ENCODE measurements at places on chromosomes 16 and 17.

- DNase-seq: no peak
These were observed 2.1 kb downstream of the RHBDL3 start for GRCh38 chr17:32267690-32268205.

GRCh38 chr16:67181346-67181745 is 2.4 kb downstream of the MATCAP1 start:
- no peak for DNase-seq

DNA sequence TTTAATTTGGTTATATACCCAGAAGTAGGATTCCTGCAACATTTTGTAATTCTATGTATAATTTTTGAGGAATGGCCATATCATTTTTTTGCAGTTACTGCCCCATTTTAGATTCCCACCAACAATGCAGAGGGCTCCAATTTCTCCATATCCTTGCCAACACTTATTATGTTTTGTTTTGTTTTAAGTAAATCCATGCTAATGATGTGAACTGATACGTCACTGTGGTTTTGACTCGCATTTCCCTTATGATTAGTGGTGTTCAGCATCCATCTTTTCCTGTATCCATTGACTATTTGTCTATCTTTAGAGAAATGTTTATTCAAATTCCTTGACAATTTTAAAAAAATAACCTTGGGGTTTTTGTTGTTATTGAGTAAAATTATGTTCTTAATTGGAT is 826.4 kb downstream of the CDH11 start:
- DNase-seq: no peak

DNA sequence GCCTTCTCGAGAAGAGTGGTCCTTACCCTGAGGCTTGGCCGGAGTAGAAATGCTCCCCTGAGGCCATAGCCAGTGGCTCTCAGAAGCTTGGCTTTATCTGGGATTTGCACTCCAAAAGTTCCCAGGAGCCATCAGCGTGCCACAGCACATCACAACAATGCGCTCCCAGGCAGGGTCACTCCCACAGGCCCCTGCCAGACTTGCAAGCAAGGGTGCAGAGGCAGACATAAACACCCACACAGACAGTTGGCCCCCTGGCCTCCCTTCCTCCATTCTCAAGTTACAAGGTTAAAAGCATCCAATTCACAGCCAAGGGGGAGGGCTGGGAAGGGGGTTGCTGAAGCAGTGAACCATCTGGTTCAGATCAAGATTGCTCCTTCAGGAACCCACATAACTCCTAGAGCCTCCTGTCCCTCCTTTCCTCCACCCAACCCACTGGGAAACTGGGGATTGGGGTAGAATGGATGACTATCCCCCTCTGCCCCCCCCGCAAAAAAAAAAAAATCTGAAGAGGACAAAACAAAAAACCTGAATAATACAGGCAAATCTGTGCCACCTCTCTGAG is 1.8 kb downstream of the ST3GAL2 start:
- no peak for DNase-seq

DNA sequence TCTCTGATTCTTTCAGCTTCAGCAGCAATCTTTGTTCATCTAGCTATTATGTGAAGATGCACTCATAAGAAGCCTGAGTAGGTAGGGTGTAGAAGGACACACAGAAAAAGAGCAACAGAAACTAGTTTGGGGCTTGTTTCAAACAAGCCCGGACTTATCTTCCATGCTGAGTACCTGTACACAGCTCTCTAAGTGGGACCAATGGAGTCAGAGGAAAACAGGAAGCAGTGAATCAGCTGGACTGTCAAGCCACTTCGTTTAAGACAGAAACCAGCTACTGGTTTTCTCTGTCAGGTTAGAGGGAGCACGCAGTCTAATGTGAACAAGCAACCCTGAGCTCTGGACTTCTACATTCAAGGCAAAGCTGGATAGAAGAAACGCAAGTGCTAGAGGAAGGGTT is 16.0 kb downstream of the MAP2K6 start:
- no peak for DNase-seq

DNA sequence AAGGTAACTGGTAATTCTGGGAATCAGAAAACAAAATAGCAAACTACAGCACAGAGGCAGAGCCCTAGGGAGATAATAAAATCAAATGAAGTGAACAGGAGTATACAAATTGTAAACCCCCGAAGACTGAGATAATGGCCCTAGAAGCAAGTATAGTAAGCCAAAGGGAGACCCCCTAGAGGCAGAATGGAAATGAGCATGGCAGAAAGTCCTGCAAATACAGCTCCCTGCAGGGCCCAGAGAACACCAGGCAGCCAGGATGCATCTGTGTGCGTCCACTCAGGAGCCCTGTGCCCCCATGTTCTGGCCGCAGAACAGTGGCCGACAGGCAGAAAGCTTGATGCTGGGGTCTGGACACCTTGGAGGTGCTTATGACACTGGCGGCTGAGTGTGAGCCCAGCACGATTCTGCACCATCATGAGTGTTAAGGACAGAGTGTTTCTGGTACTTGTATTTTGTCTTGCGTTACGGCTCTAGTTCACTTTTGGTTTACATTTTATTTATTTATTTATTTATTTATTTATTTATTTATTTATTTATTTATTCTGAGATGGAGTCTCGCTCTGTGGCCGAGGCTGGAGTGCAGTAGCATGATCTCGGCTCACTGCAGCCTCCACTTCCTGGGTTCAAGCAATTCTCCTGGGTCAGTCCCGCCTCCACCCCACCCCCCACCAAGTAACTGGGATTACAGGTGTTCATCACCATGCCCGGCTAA is 48.7 kb downstream of the RGS9 start:
- no peak for DNase-seq

- no peak for DNase-seq
These were observed 129.6 kb downstream of the SSH2 start for GRCh38 chr17:29800457-29800856.

DNA sequence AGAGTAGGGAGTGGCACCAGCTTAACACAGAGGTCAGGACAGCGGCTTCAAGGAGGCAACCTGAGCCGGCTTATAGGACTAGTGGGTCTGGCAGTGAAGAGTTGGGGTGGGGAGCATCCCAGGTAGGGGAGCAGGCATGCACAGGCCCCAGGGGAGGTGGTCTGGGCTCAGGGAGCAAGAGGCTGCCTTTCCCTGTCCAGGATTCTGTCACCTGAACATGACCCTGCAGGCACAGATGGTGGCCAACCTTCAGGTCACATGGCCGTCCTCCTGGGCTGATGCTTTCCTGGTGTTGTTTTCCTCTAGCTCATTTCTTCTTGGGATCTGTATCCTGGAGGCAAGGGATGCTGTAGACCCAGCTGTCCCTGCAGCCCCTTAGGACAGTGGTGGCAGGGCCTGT is 3.5 kb upstream of the MYO15A start:
- DNase-seq: no peak

GRCh38 chr17:76447931-76448652 is 4.9 kb downstream of the UBE2O start:
- DNase-seq: no peak

DNA sequence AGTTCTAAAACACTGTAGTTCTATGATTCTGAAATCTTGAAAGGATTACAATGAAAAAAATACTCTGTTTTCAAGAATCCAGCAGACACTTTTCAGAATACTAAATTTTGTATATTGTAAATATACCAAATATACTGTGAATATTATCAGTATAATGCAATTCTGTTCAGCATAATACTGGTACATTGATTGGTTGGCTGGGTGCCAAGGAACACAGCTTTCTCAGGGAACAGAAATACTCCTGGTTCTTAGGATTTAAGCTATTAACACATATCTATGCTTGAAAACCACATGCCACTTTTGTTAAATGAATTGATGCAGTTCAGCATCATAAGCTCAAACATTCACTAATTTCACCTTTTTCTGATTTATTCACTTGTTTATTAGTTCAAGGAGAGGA is 2.5 kb upstream of the GINS3 start:
- no peak for DNase-seq
